A172 (cell line): ENCODE measurements at places on chromosomes 4 and X. TPM values are rescaled to one million over a fixed set of nuclear protein-coding genes. Genes with fewer than 3 reads are reported as not detected.
A peak's percentile ranks its signal among the peaks of the same experiment; 100 is the strongest.

DNA sequence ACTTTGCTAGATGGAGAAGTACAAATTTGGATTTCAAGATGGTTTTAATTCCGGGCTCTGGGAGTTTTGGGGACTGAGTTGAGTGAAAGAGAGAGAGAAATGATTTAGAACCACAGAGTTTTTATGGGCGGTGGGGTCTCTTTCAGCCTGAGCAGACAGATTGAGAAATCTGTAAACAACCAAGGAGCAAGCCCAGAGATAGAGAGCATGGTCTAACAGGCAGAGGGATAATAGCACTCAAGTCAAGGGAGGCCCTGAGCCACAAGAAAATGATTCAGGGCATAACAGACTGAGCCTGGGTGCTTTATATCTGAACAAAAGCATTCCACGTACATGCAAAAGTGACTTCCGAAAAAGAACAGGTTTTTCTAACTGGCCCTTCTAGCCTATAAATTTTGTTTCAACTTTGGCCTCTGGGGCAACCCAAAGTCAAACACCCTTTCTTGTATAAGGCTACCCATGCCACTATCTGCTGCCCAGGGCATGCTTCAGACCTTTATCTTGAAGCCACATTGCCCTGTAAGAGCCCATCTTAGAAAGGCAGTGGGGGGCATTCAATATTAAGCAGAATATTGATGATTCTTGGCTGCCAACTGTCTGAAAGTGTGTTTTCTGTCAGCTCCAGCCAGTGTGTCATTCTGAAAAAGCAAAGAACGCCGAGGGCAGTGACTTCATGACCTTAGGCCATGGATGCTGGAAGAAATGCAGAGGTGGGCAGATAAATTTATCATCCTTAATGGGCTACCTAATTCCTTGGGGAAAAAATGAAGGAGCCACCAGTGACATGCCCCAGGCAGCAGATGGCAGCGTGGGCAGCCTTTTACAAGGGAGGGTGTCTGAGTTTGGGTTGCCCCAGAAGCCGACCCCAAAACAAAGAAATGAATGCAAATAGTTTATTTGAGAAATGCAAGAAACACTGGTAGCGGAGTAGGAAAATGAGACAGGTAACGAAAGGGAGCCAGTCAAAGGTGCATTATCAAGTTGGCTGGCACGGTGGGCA lies 637.6 kb downstream of the MID1IP1 start:
- DNase-seq, result no peak

DNA sequence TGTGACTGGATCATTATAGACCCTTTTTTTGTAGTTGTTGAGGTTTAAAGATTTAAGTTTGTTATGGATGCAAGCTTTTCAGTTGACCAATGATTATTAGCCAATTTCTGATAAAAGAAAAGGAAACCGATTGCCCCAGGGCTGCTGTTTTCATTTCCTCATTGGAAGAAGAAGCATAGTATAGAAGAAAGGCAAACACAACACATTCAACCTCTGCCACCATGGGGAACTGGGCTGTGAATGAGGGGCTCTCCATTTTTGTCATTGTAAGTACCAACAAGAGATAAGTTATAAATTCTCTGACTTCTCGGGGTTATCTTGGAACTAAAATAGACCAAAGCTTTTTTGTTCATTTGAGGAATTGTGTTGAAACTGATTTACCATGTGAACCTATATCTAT lies at the start of gene CYBB:
TSS of gene CYBB (plus strand) at position 203 of the 400 bp plus-strand sequence. CDS start at position 222, 19 bp downstream.
- DNase-seq, result no peak

The NDNF gene
- total RNA-seq, result 0.14 and 0.29 TPM in 2 replicates

GRCh38 chr4:140252742-140253555 lies 99.0 kb upstream of the MAML3 start:
- DNase-seq, result peak; percentile 55

DNA sequence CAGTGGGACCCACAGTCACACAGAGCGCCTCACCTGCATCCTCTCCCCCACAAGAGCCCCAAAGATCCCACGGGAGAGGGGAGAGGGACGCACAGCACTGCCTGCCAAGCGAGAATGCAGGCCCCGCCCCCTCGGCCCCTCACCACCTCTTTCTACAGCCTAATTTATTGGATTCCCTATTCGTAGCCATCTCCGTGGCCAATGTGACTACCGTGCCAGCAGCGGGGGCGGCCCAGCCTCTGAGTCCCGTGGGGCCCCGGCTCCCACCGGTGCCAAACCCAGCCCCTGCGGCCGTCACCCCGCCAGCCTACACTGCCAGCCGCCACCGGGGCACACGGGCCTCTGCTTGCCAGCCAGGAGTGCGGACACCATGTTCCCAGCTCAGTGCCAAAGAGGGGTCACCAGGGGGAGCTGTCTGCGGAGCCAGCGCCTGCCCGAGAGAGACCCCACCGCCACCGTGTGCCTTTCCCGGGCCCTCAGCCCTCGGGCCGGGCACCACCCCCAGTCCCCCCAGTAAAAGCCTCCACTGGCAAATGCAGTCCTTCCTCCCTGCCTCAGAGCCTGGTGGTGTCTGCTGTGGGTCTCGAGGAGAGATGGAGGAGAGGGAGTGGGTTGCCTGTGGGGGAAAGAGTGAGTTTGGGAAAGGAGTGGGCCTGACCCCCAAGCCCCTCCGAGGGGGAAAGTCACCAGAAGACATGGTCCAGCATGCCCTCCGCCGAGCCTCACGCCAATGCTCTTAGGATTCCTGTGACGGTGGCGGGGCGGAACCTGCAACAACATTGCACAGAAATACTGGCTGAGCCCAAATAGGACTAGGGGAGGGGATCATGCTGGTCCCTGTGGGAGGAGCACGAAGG lies 19.6 kb upstream of the PLXNB3 start:
- no peak for DNase-seq

GRCh38 chr4:1899149-1900086 lies 28.2 kb downstream of the NSD2 start:
- DNase-seq, result peak; percentile 69

- no peak for DNase-seq
Observed at GRCh38 chr4:115366390-115366789, 253.0 kb upstream of the NDST4 start.

- DNase-seq, result no peak
Observed at GRCh38 chrX:72176981-72177380, 4.6 kb upstream of the PIN4 start.

The NOX1 gene
- not detected in 2 replicates for total RNA-seq

DNA sequence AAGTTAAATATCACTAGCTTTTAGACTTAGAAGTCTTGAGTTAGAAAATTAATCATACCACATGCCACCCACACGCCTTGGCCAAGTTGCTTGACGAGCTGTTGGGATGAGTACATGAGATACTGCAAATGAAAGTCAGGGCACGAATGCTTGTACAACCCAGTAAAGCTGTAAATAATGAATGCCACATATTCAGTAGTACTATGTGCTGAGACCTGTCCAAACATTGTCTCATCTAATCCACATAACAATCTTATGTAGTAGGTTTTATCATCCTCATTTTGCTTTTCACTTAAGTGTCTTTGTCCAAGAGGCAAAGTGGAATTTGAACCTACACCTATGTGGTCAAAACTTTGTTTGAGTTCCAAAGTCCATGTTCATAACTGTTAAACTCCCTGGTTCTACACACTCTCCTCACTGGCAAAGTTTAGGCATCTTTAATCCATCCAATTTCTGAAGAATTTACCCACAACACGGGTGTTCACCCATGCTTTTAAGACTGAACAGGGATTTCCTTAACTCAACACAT lies 74.1 kb downstream of the LDB2 start:
- no peak for DNase-seq

GRCh38 chrX:131067216-131067615 lies 9.1 kb downstream of the ARHGAP36 start:
- DNase-seq, result no peak

The ALAS2 gene
- not detected in 2 replicates for total RNA-seq
